ENCODE measurements at places on chromosomes 12 and 14. TPM values are rescaled to one million over a fixed set of nuclear protein-coding genes. Genes with fewer than 3 reads are reported as not detected.

GRCh38 chr12:65811968-65812700 is 12.1 kb upstream of the HMGA2 start:
- H3K27ac ChIP-seq: no peak overlapping the region
- no peaks in the 10 kb centered on the region for H3K4me1 ChIP-seq
- no peaks in the 10 kb centered on the region for H3K27me3 ChIP-seq

- no peak overlapping the region for H3K4me3 ChIP-seq
- no peak for DNase-seq
- peaks cover 40% of the 10 kb centered on the region for H3K36me3 ChIP-seq
These were observed 17.0 kb downstream of the TMEM116 start for GRCh38 chr12:111995782-111996480.

DNA sequence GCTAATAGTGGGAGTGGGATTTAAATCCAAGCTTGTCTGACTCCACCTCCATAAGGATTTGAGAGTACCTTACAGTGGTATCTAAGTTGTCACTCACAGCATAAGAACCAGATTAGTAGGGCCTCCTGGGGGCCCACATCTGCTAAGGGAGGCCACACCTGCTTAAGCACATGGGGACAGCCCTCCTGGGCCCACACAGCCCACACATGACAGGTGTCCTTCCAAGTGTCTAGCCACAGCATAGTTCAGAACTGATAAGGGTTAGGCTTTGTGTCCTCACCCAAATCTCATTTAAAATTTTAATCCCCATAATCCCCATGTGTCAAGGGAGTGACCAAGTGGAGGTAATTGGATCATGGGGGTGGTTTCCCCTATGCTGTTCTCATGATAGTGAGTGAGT is 186.0 kb upstream of the HMGA2 start:
- no peak overlapping the region for H3K27ac ChIP-seq
- H3K36me3 ChIP-seq: no peaks in the 10 kb centered on the region
- no peaks in the 10 kb centered on the region for H3K4me1 ChIP-seq

Gene LALBA
- total RNA-seq: not detected

Measured in activated CD4-positive, alpha-beta memory T cell treated with anti-CD3 and anti-CD28 coated beads, Interleukin-2, amount 10 ng/mL, durations not matched to agents 7 days and 5 days (primary cell).